Activated CD4-positive, CD25-positive, alpha-beta regulatory T cell treated with anti-CD3 and anti-CD28 coated beads, Interleukin-2, amount 50 U/mL, for 16 hours (primary cell): ENCODE measurements at places on chromosomes 3 and 15.

GRCh38 chr3:107522510-107523288, at the start of gene BBX:
Gene BBX, plus strand, starts transcription at chr3:107522962. Its CDS starts 187,499 bp downstream, at chr3:107710461.
- DNase-seq, result peak; percentile 81

GRCh38 chr3:35900079-35900478, 260.8 kb downstream of the ARPP21 start:
- no peak for DNase-seq

- no peak for DNase-seq
Measured at GRCh38 chr15:92140796-92141195, 252.9 kb upstream of the ST8SIA2 start.

- no peak for DNase-seq
Measured at GRCh38 chr3:149506540-149506939, 32.0 kb downstream of the TM4SF4 start.

DNA sequence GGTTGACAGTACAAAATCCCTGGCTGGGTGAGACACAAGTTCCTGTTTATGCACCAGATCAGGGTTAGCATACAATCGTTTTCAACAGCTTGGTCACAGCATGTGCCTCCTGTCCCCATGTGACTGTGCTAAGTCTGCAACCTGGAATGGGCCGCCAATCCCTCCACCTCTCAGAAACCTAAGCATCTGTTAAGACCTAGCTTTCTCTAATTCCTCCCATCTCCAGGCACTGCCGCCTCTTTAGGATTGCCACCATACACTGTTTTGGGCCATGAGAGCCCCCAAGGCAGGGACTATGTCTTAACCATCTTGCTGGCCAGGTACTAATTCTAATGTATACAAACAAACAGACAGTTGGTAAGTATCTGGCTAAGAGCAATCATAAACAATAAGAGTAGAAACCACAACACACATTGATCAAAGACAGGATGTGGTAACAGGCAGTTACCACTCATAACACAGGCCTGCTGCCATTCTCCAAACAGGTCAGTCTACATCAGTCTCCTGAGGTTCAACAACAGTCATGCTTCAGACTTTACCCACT, 25.6 kb downstream of the SEC22C start:
- no peak for DNase-seq

DNA sequence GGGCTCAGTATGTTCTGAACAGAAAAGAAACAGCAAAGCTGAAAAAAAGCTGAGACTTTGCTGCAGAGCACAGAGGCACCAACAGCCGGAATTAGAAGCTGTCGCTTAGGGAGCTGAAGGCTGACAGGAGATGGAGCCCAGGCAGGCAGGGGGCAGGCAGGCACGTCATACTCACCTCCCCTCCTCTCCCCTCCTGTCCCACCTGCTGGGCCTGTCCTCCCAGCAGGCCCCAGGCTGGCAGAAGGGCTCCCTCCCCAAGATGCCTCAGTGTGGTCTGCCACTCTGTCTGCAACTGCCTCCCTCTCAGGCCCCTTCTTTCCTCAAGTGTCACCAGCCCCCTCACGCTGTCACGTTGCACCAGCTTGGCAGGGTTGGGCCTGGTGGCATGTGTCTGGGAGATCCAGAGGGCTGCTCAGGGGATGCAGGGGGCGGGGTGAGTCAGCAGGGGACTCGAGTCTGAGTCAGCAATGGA, 3.2 kb upstream of the ANKRD63 start:
- DNase-seq, result no peak

GRCh38 chr15:82680200-82681102, 29.2 kb downstream of the AP3B2 start:
- DNase-seq, result peak; percentile 45

DNA sequence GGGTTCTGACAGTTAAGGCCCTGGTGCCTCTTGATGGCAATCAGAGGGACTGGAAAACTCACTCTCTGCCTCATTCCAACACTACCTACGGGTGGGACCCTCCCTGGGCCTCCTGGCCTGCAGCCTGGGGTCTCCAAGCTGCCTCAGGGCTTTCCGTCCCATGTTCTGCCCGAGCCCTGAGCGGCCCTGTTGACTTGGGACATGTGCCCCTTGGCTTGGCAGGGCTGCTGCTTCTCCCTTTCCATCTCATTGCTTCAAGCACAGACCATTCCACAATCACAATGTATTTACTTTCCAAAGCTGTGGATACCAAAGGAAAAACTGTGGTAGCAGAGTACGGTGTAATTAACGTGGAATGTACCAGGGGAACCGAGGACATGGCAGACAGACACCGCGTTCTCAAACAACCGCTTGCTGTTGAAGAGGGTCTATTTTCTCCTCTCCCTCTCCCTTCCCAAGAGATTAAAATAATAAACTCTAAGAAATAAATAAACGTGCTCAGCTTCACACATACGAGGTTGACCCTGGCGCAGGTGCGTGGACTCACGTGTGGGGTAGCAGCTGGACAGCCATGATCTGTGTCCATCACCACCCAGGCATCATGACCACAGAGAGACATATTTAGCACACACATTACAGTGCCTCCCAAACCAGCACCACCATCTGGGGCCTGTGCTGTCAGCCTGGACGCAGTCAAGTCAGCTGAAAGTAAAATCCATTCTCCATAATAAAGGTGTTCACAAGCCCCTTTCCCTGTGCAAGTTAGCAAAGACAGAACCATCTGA, 172.0 kb downstream of the XXYLT1 start:
- DNase-seq, result no peak

- DNase-seq, result no peak
Measured at GRCh38 chr15:78714890-78715289, 73.9 kb upstream of the CHRNB4 start.

DNA sequence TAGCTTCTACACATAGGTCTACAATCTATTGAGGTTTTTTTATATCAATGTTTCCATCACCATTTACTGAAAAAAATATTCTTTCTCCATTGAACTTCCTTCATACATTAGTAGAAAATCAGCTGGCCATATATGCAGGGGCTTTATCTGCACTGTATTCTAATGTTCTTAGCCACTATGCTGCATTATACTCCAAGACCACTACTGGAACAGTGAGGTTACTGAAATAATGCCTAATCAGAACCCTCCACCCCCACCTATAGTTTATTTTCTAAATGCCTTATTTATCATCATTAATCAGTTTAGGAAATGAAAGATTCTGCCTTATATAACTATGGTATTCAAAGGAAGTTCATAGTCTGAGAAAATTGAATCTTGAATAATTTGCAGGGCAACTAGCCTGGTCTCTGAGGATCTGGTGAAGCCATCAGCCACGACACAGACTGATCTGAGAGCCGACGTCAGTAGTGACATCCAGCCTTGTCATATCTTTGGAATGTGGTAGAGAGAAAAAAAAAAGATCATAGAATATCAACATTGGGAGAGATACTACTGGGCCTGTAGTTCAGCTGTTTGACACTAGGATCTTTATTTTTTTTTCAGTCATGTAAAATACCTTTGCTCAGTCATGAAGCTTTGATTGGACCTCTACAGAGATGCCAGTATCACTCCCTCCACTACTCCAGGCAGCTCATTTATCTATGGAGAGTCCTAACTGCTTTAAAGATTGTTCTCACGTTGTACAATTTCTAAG, 66.6 kb downstream of the P3H2 start:
- no peak for DNase-seq

DNA sequence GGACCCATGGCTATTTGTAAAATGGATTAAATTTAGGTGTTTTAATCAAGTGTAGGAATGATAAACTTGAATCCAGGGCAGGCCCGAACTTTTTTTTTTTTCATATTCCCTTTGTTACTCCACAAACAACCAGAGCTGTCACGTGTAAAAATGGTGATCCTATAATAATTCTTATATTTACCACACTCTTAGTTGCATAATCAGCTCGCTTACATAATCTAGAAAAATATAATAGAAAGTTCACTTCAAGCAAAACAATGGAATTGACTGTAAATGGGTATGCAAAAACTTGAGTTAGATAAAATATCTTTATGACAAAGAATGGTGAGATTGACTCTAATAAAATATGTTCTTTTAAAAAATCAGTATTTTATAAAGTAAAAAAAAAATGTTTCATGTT, 2.1 kb upstream of the PAQR9 start:
- no peak for DNase-seq

- DNase-seq, result no peak
Measured at GRCh38 chr15:68644083-68644904, 65.5 kb downstream of the CORO2B start.
